ENCODE measurements at places on chromosomes 2 and 18.

DNA sequence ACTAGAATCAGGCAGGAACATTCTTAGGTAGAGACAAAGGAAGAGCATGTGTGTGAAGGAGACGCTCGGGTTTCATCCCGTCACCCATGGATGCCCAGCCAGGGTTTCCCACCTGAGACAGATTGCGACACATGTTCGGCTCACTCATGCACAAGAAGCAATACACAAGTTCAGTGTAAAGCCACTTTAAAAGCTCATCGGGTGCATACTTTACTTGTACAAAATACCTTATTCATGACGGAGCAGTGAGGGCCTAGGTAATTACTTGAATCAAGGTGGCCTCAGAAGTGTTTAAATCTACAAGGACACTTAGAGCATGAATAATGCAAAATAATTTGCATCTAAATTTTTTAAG lies 42.0 kb downstream of the ZEB2 start:
- no peak for DNase-seq

GRCh38 chr18:77123320-77124231 lies 9.0 kb downstream of the MBP start:
- DNase-seq: no peak

DNA sequence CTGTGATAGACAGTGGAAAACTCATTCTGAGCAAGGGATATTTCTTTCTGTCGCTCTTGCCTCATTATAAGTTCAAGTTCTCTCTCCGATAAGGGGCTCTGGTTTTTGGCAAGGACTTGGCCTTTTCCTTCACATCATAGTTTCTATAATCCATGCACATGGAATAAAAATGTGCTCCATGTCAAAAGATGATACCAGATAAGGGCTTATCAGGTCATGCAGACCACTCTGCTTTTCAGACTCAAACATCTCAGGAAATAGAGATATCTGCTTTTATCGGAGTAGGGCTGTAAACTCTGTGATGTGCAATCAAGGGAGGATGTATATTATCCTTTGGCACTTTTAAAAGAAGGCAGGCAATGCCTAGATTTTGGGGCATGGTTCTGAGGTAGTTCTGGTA lies 45.0 kb upstream of the DARS1 start:
- DNase-seq: no peak

DNA sequence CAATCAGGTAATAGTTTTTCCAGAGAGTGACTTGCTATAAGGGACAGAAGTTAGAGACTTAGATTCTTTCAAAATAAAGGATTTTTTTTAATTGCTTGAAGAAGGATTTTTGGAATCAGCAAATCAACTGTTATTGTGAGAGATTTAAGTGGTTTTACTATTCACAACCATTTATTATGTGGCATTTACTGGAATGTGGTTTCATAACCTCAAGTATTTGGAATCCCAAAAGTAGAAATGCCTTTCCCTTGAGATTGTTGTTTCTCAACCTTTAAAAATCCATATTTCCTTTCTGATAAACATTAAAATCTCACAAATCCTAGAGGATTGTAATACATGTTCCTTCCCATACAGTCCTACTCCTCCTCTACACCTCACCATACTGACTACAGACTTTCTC lies 5.0 kb downstream of the TANK start:
- DNase-seq: no peak

DNA sequence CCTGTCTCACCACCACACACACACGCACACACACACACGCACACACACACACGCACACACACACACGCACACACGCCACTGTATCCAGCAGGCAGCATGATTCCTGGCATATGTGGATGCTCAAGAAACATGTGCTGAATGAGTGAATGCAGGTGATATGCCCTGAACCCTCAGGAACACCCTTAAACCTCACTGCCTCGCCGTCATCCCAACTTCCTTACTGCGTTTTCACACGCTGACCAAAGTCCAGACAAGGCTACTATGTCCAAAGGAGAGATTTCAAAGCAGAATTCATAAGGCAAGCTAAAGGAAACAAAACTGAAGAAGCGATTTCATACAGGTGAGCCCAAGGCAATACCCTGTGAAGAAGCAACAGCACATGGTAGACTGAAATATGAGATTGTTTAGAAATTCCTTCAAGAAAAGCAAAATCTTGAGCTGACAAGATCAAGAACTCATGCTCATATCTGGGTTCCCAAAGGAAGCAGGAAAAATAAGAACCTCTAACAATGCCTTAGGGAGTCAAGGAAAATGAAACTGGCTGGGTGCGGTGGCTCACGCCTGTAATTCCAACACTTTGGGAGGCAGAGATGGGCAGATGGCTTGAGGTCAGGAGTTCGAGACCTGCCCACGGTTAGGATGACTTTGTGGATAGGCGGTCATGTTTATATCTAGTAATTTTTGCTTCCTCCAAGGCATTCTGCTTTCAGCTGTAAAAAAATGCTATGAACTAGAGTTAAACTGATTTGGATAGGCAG lies 69.1 kb downstream of the TNFRSF11A start:
- no peak for DNase-seq

DNA sequence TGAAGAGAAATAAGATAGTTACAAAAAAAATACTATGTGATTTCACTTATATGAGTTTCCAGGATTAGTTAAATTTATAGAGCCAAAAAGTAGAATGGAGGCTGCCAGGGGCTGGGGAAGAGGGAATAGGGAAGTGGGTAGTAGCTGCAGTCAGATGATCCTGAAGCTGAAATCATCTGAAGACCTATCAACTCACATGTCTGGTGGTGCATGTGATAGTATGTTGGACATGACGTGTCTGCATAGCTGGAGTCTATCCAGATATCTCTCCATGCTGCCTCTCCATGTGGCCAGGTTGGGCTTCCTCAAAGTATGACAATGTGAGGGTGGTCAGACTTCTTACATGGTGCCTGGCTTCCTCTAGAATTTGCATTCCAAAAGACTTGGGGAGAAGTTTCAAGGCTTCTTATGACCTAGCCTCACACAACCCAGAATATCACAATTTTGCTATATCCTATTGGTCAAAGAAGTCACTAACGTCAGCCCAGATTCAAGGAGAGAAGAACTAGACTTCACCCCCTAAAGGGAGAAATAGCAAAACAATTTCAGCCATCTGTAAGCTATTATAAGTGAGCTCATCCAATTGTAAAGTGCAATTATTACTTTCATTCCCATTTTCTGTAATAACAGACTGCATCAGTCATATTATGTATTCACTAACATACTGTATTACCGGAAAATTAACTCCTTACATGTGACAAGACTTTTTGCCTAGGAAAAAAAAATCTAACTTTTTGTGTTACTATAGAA lies 14.0 kb upstream of the ZNF396 start:
- no peak for DNase-seq

GRCh38 chr2:193076995-193077394 lies 882.3 kb upstream of the TMEFF2 start:
- DNase-seq: no peak

DNA sequence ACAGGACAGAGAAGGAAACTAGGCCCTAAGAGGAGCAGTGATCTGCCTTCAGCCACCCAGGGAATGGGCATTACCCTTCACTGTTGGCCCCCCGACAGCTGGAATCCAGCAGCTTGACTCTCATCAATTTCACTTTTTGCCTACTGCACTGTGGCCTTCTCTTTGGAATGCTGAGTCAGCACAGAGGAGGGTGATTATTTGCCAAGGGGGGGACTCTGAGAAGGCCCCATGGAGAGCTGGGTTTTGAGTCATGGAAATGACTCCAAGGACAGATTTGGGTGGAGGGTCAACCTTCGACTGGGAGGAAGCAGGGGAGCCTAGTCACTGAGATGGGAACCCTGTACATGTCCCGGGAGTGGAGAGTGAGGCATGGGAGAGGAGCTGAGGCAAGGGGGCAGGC lies 38.1 kb upstream of the NTSR2 start:
- no peak for DNase-seq

DNA sequence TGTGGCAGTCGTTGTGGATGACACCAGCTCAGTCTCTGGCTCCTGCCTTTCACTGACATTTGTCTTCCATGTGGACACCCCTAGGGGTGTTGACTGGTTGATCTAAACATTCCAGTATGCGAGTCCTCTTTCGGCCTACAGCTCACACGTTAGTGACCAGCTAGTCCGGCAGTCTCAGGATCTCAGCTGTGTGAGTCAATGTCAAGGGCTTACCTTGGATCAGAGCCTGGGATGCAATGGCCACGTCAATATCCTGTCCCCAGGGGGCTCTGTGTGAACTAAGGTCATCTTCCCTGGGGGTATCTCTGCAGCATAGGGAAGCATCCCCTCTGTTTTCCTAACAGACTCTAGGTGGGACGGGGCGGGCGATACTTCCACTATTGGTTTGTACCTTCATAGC lies 35.1 kb upstream of the YWHAQ start:
- DNase-seq: no peak

DNA sequence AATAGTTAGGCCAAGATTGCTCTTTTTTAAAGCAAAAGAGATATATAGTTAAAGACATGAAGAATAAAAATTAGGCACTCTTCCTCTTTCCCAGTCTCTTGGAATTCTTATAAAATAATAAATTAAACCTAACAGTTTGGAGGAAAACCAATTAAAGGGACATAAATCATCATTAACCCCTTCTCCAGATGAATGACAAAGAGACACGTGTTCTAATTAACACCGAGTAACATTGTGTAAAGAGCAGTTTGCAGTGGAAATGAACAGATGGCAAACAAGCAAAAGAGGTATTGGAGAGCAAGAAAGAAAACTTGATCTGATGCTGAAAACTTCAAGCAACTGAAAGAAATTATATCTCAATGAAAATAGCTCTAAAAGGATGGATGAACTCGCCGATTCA lies 48.4 kb downstream of the BCL2 start:
- no peak for DNase-seq
